ENCODE measurements at places on chromosomes 13 and 19. TPM values are rescaled to one million over a fixed set of nuclear protein-coding genes. Genes with fewer than 3 reads are reported as not detected.

Gene FSD1
- total RNA-seq, result not detected

- no peak for DNase-seq
Observed at GRCh38 chr19:40261631-40262030, 23.5 kb downstream of the AKT2 start.

Gene HSPB6
- total RNA-seq, result 0.21 TPM

DNA sequence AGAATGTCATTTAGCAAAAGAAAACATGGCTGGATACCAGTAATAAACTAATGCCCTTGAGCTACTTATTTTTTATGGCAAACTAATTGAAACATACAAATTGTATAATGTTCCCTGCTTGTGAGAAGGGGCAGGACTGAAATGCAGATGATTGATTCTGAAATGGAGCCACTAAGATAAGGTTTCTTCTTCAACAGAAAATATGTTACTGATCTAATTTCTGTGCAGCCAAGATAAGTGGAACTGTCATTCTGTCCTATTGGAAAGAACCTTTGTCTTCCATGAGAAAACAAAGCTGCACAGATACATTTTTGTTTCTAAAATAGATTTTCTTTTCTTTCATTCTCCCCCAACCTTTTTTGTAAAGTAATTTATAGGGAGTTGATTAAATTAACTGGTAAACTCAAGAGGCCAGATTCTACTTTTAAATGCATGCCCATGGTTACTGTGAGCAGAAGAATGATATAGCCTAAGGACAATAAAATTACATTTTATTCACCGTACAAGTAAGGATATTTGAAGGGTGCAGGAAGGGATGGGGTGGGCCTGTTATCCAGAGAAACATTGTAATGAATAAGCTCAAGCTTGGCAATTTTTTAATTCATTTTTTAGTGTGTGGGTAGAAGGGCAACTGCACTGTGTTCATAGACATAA, 39.9 kb downstream of the STARD13 start:
- no peak for DNase-seq

- peak; percentile 46 for DNase-seq
Observed at GRCh38 chr19:12838182-12838885, at the start of gene MAST1. Gene MAST1 (plus strand): TSS chr19:12838515. CDS start chr19:12838573, 58 bp downstream.

- peak; percentile 45 for DNase-seq
Observed at GRCh38 chr19:2494447-2495129, 18.7 kb downstream of the GADD45B start.
